Fibroblast of skin of abdomen (primary cell): ENCODE measurements at places on chromosomes 2 and 18.
A peak's percentile ranks its signal among the peaks of the same experiment; 100 is the strongest.

- peak; percentile 39 for DNase-seq
Observed at GRCh38 chr2:54456612-54457322, 640 bp downstream of the SPTBN1 start.

DNA sequence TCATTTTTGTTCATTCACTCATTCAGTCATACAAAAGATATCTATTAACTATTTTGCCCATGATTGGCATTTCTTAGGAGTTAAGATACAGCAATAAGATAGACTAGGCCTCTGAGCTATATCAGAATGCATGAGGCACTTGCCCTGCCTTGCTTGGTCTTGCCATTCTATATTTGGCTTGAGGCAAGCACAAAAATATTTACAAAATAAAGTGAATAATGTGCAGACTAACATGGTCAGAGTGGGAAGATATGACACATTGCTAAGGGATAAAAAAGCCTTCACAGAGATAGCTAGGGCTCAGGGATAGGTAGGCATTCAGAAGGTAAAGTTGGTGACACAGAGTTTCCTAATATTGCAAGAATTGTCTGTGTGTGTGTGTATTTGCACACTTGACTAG is 75.0 kb upstream of the MMADHC start:
- DNase-seq, result no peak

GRCh38 chr18:46642561-46642960 is 14.5 kb downstream of the LOXHD1 start:
- DNase-seq, result no peak

GRCh38 chr18:26386441-26386840 is 160.2 kb downstream of the TAF4B start:
- peak; percentile 47 for DNase-seq

GRCh38 chr2:165877565-165878550 is 75.7 kb downstream of the TTC21B start:
- DNase-seq, result peak; percentile 48

- DNase-seq, result peak; percentile 88
Observed at GRCh38 chr2:9565436-9566153, 10.0 kb upstream of the ADAM17 start.

- peak; percentile 65 for DNase-seq
Observed at GRCh38 chr2:176729706-176730569, 460.7 kb downstream of the MTX2 start.

- DNase-seq, result no peak
Observed at GRCh38 chr2:36374585-36374984, 19.0 kb downstream of the CRIM1 start.

- no peak for DNase-seq
Observed at GRCh38 chr18:75409806-75410205, 17.7 kb downstream of the SMIM21 start.

DNA sequence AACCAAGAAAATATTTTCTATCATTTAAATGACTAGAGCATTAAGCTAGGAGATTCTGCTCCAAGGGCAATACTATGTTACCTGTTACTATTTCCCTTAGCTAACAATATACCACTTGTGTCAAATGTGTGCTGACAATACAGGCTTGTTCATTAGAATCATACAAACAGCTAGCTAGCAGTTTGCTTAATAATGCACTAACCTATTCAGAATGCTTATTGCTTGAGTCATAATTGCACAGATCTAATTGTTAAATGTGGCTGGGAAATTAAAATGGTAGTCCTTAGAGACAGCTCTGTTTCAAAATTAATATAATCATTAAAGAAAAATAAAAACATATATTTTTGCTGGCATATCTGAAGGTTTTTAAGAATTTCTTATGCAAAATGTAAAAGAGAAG is 344.2 kb downstream of the ERBB4 start:
- DNase-seq, result no peak

DNA sequence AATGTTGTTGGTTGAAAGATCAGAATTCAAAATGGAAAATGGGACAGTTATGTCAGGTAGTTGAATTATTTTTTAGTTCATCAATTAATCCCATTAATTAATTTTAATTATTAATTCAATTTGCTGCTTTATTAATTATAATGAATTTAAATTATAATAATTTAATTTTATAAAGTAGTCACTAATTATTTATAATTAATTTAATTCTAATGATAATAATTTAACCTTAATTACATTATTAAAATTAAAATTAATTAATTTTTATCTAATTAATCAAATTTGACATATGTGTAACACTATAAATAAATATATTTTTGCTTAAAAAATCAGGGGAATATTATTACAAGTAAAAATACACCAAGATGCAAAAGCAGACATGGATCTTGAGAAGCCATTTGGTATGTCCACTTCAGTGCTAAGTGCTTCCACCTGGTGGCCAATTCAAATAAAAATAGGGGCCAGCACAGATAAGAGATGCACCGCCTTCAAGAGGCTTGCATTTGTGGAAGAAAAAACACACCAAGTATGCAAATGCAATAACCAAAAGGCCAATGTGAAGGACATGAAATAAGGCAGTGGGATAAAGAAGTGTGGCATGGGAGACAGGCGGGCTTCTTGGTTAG is 73.2 kb downstream of the MBP start:
- DNase-seq, result peak; percentile 51

DNA sequence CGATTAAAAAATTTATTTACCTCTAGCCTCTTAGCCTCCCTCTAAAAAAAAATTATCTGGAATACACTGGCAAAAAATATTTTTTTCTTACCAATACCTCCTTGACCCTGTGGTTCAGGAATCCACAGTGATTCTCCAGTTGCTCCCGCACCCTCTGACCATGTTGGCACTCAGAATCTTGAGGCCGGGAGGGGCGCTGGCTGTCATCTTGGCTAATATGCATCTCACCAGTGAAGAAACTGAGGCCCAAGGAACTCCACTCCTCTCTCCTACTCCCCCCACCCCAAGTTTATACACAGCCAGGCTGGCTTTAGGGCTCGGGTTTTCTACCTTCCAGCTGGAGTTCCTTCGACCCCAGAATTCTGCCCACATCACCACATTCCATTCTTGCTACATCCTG is 97.8 kb upstream of the THOC1 start:
- DNase-seq, result no peak

DNA sequence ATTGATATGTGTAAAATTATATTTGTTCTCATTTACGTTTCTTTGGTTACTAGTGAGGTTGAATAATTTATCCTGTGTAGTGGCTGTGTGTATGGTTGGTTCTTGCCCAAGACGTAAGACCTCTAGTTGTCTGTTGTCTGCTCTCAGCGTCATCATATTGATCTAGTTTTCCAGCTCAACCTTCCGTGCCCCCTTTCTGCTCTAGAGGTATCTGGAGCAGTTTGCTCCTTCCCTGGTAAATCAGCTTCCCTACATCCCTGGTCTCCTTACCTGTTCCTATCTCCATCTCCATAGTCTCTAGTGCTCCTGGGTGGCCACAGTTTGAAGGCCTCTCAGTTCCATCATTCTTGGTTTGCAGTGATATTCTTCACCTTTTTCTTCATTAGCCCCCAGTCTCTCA is 1.2 kb downstream of the SMYD5 start:
- no peak for DNase-seq

DNA sequence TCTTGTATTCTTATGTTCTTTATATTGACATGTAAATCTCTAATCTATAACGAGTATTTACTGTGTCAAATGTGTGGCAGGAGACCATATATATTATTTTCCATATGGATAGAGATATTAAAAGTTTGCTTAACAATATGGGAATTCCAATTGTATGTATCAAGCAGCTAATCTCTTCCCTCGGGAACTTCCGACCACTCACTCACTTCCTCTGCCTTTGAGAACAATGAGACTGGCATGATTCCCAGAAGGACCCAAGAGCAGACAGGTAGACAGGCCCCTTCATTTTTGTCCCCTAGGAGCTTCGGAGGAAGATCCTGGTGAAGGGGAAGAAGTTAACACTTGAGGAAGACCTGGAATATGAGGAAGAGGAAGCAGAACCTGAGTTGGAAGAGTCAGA is 24.1 kb downstream of the PLCD4 start:
- DNase-seq, result peak; percentile 29

DNA sequence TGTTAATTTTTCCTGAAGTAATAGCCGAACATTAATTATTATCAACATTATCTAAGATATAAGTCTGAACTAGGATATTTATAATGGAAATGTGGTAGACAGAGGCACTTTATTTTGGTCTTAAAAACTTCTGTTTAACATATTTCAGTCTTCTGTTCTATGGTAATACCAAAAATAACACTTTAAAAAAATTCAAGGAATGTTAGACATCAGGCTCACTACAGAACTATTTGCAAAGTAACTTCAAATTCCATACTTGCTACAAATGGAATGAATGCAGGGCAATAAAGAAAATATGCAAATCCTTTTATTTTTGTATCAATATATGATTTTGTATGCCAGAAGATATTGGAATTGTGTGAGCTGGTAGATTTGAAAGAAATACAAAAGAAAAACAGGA is 345.5 kb upstream of the DSEL start:
- DNase-seq, result peak; percentile 62

DNA sequence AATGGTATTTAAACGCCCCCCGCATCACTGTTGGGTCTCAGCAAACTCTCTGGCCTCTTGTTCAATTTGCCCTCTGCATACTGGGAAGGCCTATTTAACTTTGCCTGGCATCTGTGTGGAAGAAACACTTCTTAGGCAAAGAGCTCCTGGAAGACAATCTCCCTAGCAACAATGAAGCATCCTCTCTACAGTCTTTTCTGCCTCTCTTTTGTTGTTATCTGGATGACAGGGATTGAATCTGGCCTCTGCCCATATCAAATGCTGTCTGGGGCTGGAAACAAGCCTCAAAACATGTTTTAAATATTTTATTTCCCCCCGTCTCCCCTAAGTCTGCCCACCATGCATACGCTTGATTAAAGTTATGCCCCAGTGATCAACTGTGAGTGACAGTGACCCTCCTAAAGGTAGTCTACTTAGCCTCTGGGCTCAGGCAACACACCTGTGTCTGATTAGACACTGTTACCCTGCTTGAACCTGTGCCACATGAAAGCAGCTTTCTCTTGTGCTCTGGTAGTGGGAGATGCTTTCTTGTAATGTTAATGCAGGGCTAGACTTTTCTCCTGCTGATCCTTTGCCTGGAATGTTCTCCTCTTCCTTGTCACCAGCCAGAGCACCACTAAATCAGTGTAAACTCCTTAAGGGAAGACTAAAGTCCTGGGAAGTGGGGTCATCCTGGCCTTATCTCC is 34.9 kb downstream of the CDC42EP3 start:
- DNase-seq, result no peak

- DNase-seq, result no peak
Observed at GRCh38 chr18:49011291-49011746, 60.6 kb upstream of the SMAD7 start.

- DNase-seq, result no peak
Observed at GRCh38 chr2:132496555-132496954, 80.0 kb downstream of the GPR39 start.

- DNase-seq, result no peak
Observed at GRCh38 chr18:48950536-48951447, at the start of gene SMAD7. TSS of gene SMAD7 (minus strand) at chr18:48950965. CDS start at chr18:48950424, 541 bp downstream.

DNA sequence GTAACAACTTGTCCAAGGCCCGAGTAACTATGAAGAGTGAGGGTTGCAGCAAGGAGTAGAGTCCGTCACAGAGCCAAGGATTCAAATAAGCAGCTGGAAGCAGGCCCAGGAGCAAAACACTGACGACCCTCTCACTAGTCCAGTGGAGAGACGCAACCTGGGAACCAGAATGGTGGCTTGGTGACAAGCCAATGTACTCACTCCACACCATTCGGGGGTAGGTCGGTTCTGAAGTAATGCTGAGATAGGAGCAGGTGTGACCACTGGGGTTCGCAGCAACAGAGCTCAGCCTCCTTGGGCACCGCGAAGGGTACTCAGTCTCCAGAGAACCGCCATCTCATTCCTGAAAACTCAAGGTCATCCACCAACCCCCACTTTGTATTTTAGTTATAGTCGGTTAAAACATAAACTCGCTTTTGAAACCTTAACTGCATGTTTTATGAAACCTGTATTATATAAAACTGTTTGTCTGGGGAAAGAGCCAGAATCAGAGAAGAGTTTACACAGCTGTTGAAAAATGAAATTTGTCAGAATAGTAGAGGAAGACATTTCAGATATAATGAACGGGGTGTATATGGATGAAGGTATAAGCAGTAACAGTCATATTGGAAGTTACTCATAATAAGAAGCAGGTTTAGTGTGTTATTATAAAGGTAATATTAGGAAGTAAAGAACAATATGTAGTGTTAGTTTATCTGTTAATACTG is 8.6 kb downstream of the ANKRD62 start:
- no peak for DNase-seq

DNA sequence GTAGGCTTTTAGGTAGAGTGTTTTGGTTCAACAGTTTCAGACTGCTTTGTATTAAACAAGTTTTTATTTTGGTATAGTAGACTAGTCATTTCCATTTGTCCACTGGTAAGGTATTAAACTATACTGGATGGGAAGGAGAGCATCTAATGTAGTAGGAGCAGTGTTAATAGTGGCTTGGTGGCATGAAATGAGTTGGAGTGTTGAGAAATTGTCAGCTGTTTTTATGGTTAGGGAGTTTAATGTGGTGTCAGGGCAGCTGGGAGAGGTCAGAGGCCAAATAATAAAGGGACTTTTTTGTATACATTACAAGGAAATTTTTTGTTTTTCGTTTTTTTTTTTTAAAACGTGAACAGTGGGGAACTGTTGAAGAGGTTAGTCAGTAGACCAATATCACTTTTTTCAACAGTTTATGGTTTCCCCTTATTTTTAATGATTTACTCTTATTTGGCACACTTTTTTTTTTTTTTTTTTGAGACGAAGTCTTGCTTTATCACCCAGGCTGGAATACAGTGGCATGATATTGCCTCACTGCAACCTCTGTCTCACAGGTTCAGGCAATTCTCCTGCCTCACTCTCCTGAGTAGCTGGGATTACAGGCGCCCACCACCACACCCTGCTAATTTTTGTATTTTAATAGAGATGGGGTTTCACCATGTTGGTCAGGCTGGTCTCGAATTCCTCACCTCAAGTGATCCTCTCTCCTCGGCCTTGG is 21.2 kb downstream of the ACTR3 start:
- DNase-seq, result no peak

DNA sequence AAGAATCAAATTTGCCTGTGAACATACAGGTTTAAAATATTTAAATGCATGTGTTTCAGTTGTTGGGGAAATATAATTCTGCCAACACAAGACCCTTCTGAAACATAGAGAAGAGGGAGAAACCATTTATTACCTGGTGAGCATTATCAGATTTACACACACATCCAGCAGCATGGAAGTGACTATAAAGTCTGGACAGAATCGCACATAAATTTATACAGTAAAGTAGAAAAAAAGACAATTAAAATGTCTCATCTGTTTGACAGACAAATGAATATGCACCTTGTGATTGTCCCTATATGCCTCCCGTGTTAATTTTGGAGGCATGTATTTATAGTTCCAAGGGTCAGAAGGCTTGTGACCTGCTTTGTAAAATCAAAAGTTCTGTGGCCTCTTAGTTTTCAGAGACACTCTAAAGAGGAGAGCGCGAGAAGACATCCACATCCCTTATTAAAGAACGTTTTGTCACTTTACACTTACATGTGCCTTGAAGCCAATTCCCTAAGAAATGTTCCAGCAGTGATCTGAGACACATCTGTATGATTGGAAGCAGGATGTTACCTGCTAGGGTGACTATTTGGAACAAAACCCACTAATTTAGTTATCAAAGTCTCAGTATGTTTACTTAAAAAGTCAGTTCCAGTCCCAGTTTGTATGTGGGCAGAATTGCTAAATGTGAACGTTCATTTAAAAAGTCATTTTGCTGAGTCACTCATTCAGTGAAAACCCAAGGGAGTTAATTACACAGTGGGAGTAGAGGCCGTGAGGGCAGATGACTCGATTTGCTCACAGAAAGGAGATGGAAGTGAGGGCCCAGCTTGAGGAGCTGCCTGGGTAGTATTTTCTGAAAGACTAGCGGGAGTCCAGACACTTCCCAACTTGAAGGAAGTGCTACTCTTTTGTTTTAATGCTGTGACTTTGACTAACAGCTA is 527.6 kb upstream of the MEX3C start:
- peak; percentile 47 for DNase-seq

GRCh38 chr2:18788592-18788991 is 199.2 kb upstream of the NT5C1B start:
- DNase-seq, result peak; percentile 87
